ENCODE measurements at places on chromosomes 7 and 10. TPM values are rescaled to one million over a fixed set of nuclear protein-coding genes. Genes with fewer than 3 reads are reported as not detected.

- H3K36me3 ChIP-seq = no peaks in the 10 kb centered on the region
- no peaks in the 10 kb centered on the region for H3K4me1 ChIP-seq
- H3K27ac ChIP-seq = no peak overlapping the region
- H3K4me3 ChIP-seq = no peak overlapping the region
These were observed 43.8 kb downstream of the ETV1 start for GRCh38 chr7:13945670-13946069.

GRCh38 chr10:126930883-126931503, 25.8 kb downstream of the DOCK1 start:
- no peaks in the 10 kb centered on the region for H3K27me3 ChIP-seq
- peaks cover 13% of the 10 kb centered on the region for H3K36me3 ChIP-seq
- no peak for DNase-seq
- H3K4me1 ChIP-seq = peaks cover 4% of the 10 kb centered on the region

DNA sequence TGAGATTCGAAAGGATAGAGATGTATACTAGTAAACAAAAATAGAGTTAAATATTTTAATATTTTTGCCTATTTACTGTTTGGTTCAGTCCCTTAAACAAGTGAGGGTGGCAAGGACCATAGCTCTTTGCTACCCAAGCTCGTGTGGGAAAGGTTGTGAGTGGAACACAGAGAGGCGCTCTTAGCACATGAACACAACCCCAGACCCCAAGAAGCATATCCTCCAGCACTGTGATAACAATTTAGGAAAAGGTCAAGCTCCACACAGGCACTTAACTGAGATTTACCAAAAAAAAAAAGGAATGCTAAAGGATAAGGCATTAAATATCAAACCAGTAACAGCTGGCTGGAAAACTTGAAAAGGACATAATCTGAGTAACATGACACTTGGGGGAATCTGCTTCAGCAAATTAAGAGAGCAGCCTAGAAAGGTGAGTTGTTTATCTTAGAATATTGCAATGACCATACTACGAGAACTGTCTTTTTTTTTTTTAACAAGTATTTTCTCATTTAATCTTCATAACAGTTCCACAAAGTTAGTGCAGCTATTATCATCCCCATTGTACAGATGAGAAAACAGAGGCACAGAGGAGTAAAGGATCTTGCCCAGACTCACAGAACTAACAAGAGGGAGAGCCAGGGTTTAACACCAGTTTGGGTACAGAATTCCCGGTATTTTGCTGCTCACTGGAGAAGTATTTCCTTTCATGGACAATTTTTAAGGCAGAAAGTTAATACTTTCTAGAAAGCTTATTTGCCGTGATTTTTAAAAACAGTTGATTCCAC, 303.5 kb upstream of the AOAH start:
- H3K27me3 ChIP-seq = no peaks in the 10 kb centered on the region
- no peak overlapping the region for H3K4me3 ChIP-seq
- H3K27ac ChIP-seq = no peak overlapping the region
- no peaks in the 10 kb centered on the region for H3K36me3 ChIP-seq
- DNase-seq = no peak
- peaks cover 18% of the 10 kb centered on the region for H3K4me1 ChIP-seq

Gene DLD
- 19.2 TPM for total RNA-seq

Gene FRA10AC1
- total RNA-seq = 1.7 TPM

Gene TNS3
- 89.8 TPM for total RNA-seq

Measured in ascending aorta (tissue), 2 donors.